ENCODE measurements at places on chromosomes 4 and X. TPM values are rescaled to one million over a fixed set of nuclear protein-coding genes. Genes with fewer than 3 reads are reported as not detected.

MBNL3 gene
- total RNA-seq = not detected

FAT4 gene
- 1.1 TPM for total RNA-seq

CHRDL1 gene
- not detected for total RNA-seq

RIBC1 gene
- 0.85 TPM for total RNA-seq

DOCK11 gene
- total RNA-seq = 6.8 TPM

Measured in A549 treated with CpdA at 1 μM for 4 hours (cell line).